ENCODE measurements at places on chromosomes 16 and 17.

DNA sequence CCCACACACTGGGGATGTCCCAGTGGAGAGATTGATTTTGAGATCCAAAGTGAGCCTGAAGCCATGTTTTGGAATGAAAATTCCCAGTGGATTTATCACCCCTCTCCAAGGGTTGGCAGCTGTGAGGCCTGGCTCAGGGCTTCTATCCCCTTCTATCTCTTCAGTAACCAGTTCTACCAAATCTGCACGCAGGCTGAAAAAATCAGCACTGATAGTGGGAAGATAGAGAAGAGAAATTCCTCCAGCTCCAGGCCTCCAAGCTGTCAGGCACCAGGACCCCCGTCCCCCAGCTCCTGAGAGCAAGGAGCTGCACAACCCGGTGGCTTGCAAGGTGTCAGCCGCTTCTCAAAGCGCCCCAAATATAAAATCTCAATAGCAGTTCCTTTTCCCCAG is 1.0 kb downstream of the FLOT2 start:
- no peak for DNase-seq

GRCh38 chr16:10447289-10447688 is 61.4 kb downstream of the ATF7IP2 start:
- DNase-seq: no peak

DNA sequence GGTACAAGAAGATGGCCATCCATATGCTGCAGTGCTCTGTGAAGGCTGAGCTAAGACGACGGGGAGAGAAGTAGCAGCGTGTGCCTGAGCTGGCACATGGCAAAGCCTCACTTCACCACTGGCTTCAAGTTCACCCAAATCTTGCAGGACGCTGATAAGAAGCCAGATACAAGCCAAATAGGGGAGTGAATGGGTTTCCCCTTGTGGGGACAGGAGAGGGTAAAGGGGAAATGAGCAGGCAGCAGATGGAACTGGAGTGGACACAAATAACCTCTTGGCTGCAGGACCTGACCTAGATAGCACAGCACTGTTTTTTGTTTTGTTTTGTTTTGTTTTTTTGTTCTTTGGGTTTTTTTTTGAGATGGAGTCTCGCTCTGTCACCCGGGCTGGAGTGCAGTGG is 21.0 kb upstream of the PITPNA start:
- no peak for DNase-seq

GRCh38 chr17:72878975-72879660 is 213.4 kb downstream of the SLC39A11 start:
- no peak for DNase-seq

- DNase-seq: no peak
Measured at GRCh38 chr17:55872374-55872773, 121.5 kb downstream of the PCTP start.

DNA sequence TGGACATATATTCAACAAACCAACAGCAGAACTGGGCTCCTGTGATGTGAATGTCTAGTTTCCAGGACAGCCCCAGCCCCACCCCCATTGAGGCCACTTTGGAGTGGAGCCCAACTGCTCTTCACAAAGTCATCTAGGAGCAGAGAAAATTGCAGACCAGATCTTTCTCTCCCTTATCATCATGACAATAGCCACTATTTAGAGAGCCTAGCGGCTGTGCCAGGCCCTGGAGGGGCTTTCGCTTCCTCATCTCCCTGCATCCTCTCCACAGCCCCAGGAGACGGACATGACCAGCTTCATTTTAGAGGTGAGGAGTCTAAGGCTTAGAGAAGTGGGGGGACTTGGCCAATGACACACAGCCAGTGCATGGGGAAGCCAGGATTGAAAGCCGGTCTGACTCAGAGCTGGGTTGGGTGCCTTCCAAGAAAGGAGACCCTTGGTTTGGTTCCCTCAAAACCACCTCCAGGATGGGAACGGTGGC is 1.4 kb downstream of the PRSS8 start:
- DNase-seq: peak; percentile 28

GRCh38 chr16:72597938-72598337 is 426.0 kb upstream of the PMFBP1 start:
- no peak for DNase-seq

GRCh38 chr16:84307209-84307954 is 12.7 kb downstream of the WFDC1 start:
- DNase-seq: no peak

DNA sequence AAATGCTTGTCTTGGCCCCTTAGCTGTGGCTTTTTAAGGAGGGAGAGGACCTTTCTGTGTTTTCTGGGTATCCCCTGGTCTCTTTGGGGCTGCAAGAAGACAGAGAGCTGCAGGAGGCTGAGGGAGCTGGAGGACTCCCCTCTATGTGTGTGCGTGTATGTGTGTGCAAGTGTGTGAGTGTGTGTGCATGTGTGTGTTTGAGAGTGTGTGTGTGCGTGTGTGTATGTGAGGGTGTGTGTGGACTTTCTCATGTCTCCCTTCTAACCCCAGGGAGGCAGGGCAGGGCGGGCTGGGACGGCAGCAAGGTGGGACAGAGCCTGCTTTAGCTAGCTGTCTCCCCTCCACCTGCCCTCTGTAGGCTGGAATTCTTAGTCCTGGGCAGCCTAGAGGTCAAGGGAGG is 1.9 kb downstream of the PRSS54 start:
- no peak for DNase-seq

DNA sequence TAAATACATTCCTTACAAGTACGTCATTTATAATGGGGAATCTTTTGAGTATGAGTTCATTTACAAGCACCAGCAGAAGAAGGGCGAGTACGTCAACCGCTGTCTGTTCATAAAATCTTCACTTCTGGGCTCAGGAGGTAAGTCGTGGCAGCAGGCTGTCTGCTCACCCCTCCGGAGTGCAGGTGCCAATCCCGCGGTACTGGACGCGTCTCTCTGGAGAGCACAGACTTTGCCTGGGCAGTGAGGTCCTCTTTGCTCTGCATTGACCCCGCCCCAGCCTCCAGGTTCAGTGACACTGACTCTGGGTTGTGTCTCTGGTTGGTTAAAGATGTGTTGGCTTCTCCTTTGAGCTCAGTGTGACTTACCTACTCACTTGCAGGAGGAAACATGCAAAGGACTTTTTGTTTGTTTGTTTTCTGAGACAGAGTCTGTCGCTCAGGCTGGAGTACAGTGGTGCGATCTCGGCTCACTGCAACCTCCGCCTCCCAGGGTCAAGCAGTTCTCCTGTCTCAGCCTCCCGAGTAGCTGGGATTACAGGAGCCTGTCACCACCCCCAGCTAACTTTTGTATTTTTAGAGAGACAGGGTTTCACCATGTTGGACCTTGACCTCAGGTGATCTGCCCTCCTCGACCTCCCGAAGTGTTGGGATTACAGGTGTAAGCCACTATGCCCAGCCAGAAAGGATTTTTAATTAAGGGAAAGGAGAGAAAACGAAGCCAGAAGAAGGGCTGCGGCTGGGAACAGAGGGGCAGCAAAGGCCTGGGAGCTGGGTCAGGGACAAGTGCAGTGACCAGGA is 31.2 kb downstream of the RNF213 start:
- no peak for DNase-seq

GRCh38 chr17:38459567-38459966 is 31.3 kb downstream of the ARHGAP23 start:
- DNase-seq: no peak

GRCh38 chr17:62757500-62757951 is 50.6 kb downstream of the MARCHF10 start:
- DNase-seq: no peak

GRCh38 chr17:2985318-2985717 is 78.1 kb downstream of the OR1D5 start:
- DNase-seq: no peak

GRCh38 chr16:48617104-48617705 is 7.2 kb upstream of the N4BP1 start:
- DNase-seq: no peak

DNA sequence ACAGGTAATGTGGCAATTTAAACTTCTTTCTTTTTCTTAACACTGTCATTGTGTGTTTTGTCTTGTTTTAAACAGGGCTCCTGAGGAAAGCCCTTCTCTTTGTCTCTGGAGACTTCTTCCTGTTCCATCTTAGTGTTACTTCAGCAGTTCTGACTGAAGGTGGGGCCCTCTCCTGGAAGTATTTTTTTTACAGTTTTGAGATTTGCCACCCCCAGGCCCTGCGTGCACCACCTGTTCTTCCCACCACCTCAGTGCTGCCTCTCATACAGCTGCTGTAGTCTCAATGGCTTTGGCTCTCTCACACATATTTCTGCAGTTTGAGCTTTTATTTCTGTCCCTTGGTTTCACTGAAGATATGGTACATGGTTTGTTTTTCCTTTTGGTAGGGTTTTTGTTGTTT is 52.5 kb upstream of the ALDH3A1 start:
- DNase-seq: no peak

- DNase-seq: no peak
Measured at GRCh38 chr17:22459953-22460350, 767.6 kb downstream of the KCNJ18 start.

DNA sequence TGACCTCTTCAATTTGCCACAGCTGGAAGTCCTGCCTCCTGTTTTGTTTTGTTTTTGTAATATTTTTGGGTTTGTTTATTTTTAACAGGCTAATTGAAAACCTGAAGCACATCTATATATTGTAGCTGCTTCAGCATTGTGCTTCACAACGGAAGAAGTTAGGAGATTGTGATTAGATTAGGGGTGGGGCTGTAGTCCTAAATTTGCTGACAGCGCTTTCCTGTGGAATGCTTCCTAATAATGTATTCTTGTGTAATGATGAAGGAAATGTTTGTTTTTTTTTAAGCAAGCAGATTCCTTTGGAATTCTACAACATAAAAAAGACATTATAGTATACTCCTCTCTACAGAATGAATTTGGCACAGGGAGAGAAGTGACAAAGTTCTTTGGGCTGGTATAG is 70.1 kb downstream of the NLK start:
- no peak for DNase-seq

DNA sequence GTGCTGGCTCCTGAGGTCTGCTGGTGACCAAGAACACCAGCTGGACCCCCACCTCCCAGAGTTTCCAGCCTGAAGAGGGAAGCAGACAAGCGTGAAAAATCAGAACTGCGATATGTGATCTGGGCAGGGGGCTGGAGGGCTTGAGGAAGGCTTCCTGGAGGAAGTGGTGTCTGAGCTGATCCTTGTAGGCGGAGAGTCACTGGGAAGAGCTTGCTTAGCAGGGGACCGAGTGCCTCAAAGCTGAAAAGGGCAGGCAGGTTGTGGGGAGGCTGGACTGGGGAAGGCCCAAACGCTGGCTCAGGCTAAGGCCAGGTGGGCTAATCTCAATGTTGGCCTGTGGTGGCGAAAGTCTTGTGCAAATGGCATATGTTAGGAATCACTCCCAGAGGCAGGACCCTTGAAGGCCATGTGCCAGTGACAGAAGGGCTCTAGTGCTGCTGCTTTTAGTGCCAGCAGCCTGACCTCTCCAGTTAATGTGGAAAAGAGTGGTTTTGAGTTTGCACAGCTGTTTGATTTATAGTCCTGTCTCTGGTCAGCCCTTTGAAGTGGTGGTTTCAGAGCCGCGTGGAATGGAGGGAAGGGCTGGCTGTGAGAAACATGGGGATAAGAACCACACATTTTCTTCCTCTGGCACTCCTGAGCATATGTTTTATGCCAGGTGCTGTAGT is 85.3 kb upstream of the LGALS9 start:
- peak; percentile 53 for DNase-seq

GRCh38 chr17:80494547-80494946 is 18.1 kb upstream of the NPTX1 start:
- no peak for DNase-seq

DNA sequence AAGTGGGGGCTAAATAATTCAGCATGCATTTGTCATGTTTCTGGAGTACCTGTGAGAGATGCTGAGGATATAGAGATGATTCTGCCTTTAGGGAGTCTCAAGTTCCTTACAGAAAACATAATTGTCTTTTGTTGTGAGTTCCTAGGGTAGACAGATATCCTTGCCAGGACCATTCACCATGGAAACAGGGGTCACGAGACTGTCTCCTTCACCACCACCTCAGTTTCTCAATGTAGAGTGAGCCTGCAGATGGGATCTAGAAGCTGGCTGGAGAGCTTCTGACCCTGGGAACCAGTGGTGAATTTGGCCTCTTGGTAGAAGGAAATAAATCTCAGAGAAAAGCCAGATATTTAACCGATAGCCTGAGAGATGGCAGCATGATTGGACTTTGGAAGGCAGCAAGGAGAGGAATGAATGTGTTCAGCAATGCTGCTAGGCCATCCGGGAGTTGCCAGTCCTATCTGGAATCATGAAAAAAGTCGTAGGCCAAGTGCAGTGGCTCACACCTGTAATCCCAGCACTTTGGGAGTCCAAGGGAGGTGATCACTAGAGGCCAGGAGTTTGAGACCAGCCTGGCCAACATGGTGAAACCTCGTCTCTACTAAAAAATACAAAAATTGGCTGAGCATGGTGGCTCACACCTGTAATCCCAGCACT is 7.4 kb upstream of the HDAC5 start:
- DNase-seq: no peak

DNA sequence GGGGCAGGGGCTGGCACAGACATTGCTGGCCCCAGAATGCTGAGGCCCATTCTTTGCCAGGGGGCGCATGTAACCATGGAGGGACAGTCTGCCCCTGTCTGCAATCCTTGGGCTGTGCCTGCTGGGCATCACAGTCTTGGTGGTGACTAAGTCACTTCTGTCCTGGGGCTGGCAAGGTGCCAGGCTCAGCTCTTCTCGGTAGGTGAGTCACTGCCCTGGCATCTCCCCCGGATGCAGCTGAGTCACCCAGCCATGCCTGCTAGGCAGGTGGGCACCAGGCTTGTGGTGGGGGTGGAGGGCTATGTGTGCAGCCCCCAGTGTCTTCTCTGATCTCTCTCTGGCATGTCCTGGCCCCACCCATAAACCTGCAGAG is 5.6 kb downstream of the RARA start:
- peak; percentile 96 for DNase-seq

DNA sequence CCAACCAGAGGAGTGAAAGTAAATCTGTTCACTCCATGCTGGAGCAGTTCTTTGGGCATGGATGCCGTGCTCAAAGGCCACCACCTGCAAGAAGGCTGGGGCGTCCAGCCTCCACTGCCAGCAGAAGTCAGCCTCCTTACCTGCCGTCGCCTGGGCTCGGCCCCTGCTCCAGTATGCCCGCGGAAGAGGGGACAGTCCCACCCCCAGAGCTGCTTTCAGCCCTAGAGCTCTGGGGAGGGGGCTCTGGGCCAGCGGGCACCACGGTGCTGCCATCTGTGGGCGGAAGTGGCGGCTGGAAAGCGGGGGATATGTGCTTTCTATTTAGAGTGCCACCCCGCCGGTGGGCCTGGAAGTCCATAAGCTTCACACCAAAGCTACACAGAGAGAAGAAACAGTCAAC is 75.9 kb downstream of the ARHGAP17 start:
- DNase-seq: no peak

GRCh38 chr16:80100186-80100585 is 440.6 kb upstream of the DYNLRB2 start:
- DNase-seq: no peak

GRCh38 chr17:11245187-11245586 is 4.2 kb downstream of the SHISA6 start:
- DNase-seq: no peak

GRCh38 chr17:40097931-40098845 is 2.2 kb downstream of the NR1D1 start:
- DNase-seq: no peak

DNA sequence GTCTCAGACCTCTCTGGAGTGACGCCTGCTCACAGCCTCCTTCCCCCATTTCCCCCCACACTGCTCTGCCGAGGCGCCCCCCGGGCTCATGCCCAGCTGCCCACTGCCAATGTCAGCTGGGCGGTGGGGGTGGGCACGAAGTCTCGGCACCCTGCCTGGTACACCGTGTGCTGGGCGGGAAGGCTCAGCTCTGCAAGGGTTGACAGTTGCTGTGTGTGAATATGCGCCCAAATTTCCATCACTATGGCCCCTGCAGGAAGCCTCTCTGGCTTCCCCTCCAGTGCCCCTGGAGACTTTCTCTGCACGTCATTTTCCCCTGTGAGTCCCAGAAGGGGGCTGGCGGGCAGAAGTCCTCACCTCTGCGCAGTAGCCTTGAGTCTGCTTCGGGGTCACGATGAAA is 11.6 kb upstream of the CAMKK1 start:
- DNase-seq: no peak

Measured in NCI-H2029 (cell line).